Activated naive CD4-positive, alpha-beta T cell treated with anti-CD3 and anti-CD28 coated beads for 36 hours (primary cell): ENCODE measurements at places on chromosomes 2 and 18.

DNA sequence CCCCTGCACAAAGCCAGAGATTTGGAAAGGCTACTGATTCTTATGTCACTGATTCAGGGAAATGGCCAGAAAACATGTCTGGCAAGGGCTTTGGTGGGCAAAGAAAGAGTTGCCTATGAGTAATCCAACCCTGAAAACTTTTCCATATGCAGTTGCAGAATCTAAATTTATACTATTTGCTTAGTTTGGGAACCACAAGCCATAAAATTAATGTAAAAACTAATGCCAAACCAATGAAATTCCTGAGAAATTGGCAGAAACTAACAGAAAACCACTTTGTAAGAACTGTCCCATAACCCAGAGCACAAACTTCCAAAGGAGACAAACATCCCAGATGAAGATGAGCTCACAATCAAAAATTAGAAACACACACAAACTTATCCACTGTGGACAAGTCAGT is 48.8 kb downstream of the TCF4 start:
- no peak for DNase-seq

DNA sequence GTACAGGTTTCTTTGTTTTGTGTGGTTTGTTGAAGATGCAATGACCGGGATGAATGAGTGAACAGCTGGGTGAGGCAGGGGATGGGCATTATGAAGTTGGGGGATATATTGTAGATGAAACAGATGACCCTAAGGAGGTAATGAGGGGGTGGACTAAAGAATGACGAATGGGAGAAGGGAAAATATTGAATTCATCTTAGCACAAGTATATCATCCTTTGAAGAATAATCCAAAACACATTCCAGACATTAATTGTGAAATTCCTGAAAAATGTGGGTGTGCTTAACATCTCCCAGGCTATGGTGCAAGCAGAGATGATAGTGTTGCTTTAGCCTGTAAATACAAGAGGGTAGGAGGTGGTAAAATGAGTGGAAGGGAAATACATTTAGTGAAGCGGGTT is 5.8 kb downstream of the CRIM1 start:
- DNase-seq = no peak

DNA sequence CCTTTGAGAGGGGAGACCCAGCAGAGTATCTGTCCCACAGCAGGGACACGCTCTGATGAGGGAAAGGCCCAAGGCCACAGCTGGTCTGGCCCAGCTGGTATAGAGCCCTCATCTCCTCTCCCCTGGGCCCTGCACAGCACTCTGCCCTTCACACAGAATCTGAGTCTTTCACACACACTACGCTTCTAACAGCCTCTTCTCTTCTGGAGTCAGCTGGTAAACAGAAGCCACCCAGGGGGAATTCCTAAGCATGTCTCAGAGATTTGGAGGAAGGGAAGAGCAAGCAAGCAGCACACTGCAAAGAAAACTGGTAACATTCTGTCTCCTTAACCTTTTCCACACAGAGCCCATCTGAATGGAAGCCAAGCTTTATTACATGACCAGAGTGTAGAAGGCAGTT is 121.1 kb upstream of the ACAA2 start:
- DNase-seq = no peak

- no peak for DNase-seq
Observed at GRCh38 chr18:73793386-73793785, 354.2 kb downstream of the FBXO15 start.

GRCh38 chr18:72847771-72848170 is 20.0 kb downstream of the NETO1 start:
- DNase-seq = no peak

GRCh38 chr2:101704816-101705578 is 7.5 kb downstream of the MAP4K4 start:
- no peak for DNase-seq

GRCh38 chr2:162839419-162839818 is 852 bp upstream of the KCNH7 start:
- DNase-seq = no peak

GRCh38 chr2:235936493-235936892 is 231.7 kb downstream of the GBX2 start:
- peak; percentile 15 for DNase-seq

DNA sequence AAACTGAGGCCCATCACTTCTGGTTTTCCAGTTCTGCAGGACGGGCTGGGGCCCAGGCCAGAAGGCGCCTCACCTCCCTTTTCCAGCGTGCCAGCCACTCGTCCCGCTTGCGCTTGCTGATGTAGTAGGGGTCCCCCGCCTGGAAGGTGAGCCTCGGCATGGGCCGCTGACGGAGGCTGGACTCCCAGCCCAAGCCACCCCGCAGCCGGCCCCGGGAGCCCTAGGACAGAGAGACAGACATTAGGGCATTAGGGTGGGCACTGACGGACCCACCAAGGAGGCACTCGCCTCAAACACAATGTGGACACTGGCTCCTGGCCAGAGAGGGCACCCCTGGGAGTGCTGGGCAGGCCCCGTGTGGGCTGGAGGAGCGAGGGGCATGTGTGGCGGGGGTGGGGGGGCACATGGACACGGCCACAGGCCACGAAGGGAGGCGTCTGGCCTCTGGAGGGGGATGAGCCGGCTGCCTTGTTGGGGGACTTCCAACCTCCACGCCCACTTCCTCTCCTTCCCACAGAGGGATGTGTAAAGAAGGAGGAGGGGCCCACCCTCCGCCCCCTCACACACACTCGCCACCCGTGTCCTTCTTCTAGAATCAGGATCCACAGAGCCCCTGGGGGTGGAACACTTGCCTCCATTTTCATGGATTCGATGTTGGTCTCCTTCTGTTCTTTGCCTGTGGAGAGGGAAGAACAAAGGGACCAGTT is 66.7 kb downstream of the DNMT3A start:
- peak; percentile 79 for DNase-seq

GRCh38 chr18:813172-814071 is 1.4 kb upstream of the YES1 start:
- peak; percentile 65 for DNase-seq

GRCh38 chr18:55489034-55489986 is 98.7 kb downstream of the TCF4 start:
- DNase-seq = peak; percentile 56

- DNase-seq = peak; percentile 90
Observed at GRCh38 chr2:232315049-232315922, 63.3 kb upstream of the ALPP start.

DNA sequence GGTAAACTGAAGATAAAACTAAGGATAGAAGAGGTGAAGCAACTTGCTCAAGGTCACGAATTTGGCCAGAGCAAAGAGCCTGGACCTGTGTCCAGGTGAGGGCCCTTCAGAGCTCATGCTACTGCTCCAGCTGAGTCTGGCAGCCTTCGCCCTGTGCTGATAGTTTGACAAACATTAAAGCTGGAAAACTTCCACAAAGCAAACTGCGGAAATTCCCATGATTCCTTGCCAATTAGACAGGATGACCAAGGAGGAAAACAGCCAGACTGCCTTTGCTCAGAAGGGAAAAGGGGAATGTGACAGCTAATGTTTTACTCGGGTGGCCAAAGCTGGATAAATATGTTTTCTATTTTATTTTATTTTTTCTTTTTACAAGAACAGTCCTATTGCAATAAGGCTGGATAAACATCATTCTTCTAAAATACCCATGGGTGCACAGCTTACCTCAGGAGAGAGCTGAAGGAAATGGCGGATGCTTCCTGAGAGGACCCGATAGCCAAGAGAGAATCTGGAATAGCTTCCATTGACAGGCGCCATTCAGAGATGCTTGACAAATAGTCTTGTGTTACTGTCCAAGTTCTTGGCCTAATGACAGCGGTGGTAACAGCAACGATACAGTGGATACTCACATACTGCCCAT is 5.3 kb upstream of the CTAGE1 start:
- no peak for DNase-seq

DNA sequence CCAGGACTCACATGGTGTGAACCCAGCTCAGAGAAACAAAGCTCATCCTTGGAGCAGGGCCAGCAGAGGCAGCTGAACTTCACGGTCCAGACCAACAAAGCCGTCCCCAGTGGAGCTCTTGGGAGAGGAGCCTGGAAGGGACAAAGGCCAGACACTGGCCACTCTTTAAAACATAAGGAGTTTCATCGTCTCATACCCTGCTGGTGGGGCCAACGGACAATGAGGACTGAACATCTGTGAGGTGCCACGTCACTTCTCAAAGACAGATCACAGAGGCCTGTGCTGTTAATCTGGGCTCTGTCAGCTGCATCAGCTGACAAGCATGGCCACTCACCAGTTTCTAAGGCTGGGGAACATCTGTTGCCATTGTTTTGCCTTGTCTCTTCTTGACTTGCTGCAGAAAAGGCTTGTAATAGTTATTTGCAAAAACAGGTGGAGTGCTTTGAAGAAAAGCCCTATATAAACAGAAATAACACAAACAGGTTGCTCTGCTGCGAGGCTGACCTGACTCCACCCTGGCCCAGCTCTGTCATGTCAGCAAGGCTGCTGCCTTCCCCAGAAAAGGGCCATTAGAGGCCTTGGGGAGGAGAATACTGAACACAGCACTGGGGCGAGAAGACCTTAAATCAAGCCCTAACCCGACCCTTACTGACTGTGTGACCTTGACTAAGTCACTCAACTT is 68.1 kb upstream of the DAPL1 start:
- DNase-seq = no peak

GRCh38 chr2:82811946-82812345 is 1647.1 kb downstream of the SUCLG1 start:
- DNase-seq = no peak

DNA sequence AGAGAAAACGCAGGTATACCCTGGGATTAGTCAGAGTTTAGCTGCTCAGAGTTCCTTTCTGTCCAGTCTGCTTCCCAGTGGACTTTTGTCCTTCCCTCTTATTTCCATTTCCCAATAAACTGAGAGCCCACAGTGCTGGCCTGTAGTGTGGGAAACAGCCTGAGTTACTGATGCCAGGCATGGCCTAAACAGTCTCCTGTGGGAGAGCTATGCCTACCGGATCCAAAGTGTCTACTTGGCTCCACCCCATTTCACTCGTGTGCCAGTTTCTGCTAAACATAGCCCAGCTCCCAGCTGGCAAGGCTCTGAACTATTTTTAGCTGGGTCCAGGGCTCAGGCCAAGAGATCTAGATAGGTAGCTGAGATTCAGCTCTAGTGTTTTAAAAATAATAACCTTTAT is 15.6 kb upstream of the PPP1CB start:
- DNase-seq = no peak

GRCh38 chr2:1784087-1784486 is 39.8 kb upstream of the PXDN start:
- no peak for DNase-seq

GRCh38 chr2:143640826-143641225 is 511.6 kb downstream of the ARHGAP15 start:
- DNase-seq = no peak

GRCh38 chr2:120660771-120661459 is 74.8 kb upstream of the GLI2 start:
- no peak for DNase-seq

- no peak for DNase-seq
Observed at GRCh38 chr2:120589771-120590608, 145.7 kb upstream of the GLI2 start.

GRCh38 chr2:150486539-150487484 is 655 bp downstream of the RND3 start:
- no peak for DNase-seq

DNA sequence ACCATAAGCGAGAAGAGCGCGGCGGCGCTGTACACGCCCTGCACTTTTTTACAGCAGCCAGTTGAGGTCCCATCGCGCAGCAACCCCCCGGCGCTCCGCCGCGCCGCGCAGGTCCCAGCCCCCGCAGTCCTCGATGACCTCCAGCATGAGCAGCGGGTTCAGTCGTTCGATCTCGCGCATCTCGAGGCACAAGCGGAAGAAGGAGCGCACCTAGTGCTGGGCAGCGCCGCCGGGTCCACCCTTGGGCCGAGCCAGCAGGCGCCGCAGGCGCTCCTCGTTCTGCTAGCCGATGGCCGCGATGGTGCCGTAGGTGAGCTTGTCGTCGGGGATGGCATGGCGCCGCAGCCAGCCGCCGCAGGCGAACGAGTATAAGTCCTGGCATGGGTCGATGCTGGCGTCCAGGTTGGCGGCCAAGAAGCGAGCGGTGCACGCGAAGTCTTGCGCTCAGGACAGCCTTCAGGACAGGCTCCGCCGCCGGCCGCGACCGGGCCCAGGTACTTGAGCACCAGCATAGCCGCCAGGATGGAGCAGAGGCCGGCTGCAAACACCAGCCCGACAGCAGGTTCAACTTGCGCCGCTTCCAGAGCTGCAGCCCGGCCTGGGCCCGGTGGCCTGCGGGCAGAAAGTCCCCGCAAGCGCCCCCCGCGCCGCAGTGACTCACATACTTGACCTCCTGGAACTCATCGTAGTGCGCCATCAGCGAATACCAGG is 8.3 kb downstream of the ALPP start:
- DNase-seq = no peak

DNA sequence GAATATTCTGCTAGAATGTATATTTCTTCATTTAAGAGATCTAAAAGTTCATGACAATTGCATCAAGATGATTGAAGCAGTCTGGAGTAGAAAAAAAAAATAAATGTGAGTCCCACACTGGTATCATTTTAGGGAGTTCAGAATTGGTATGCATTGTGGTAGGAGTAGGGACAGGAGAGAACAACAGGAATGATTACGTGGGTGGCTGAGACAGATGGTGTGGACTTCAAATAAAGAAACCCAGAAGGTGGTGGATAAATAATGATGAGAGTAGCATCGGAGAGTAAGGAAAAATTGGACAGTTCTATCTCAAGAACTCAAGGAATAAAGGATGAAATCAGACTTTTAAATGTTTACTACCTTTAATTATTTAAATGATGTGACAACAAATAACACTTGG is 289.6 kb downstream of the GALNT13 start:
- DNase-seq = no peak

- DNase-seq = no peak
Observed at GRCh38 chr2:161228511-161229240, 68.4 kb downstream of the TANK start.

DNA sequence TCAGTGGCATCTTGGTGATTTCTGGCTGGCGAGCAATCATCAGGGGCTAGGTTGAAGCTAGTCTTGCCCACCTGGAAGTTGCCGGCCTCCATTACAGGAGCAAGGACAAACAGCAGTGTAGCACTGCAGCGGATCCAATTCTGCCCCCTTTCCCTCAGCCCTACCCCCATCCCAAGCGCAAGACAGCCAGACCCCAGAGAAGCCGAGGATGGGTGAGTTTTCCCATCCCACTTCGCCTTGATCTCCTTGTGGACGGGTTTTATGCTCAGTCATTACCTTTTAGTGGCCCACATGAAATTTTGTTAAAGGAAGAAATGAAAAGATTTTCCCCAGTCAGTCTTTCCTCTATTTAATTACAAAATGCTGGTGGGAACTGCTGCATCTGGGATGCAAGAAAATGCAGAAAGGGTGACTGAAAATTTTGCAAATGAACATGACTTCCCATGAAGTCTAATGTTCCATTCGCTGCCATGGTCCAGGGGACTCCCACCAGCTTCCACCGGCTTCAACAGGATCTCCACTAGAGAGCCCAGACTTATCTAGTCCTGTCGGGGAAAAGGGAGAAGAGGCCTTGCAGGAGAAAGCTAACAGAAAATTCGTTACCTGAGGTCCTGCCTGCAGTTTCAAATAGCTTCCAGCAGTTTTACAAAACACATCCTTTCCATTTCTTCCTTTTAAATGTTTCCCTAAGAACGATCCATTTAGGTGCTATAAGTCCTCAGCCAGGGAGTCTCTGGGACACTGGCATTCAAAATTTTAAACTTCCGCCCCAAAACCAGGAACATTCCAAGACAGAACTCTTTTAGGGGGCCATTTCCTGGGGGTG is 1.9 kb upstream of the HOXD9 start:
- no peak for DNase-seq

GRCh38 chr18:47944972-47945852 is 14.8 kb upstream of the SMAD2 start:
- DNase-seq = no peak

- DNase-seq = no peak
Observed at GRCh38 chr2:129780316-129781270, 198.9 kb upstream of the RAB6C start.
